ENCODE measurements at places on chromosomes 2 and 18.

GRCh38 chr18:58562999-58563667 lies 65.8 kb downstream of the ALPK2 start:
- DNase-seq: no peak

GRCh38 chr2:70641263-70641784 lies 87.7 kb upstream of the TGFA start:
- no peak for DNase-seq

DNA sequence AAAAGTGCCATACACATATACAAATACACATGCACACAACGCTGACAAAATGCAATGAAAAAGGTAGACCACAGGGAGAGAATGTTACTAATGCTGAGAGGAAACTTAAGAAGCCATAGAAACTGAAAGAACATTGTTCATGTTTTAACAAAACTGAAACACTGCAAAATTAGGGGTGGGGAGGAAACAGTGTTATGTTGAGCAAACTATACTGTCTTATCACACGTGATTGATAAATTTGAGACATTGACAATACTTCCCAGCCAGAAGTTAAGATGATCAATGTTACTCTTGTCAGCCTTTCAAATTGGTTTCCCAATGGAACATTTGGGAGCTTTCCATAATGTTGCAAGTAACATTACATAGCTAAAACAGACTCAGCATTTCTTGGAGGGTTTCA lies 165.5 kb downstream of the L3MBTL4 start:
- no peak for DNase-seq

DNA sequence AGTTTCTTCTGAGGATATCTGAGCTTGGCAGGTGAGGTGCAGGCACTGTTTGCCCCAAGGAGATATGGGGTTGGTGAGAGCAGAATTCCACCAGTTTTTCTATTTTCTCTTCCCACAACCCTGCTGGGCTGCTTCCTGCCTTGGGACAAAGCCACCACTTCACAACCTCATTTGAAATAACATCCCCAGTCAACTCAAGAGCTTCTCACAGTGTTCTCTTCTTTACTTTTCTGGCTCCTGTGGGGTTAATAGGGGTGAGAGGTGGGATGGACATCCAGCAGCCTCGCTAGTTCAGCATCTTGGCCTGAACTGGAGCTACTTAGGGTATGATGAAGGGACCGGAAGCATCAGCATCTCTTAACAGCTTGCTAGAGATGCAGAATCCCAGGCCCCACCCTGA lies 106.3 kb downstream of the SLC4A3 start:
- no peak for DNase-seq

- DNase-seq: no peak
These were observed 551.7 kb downstream of the SATB2 start for GRCh38 chr2:198905881-198906612.

GRCh38 chr2:138207074-138207930 lies 243.0 kb downstream of the HNMT start:
- no peak for DNase-seq

DNA sequence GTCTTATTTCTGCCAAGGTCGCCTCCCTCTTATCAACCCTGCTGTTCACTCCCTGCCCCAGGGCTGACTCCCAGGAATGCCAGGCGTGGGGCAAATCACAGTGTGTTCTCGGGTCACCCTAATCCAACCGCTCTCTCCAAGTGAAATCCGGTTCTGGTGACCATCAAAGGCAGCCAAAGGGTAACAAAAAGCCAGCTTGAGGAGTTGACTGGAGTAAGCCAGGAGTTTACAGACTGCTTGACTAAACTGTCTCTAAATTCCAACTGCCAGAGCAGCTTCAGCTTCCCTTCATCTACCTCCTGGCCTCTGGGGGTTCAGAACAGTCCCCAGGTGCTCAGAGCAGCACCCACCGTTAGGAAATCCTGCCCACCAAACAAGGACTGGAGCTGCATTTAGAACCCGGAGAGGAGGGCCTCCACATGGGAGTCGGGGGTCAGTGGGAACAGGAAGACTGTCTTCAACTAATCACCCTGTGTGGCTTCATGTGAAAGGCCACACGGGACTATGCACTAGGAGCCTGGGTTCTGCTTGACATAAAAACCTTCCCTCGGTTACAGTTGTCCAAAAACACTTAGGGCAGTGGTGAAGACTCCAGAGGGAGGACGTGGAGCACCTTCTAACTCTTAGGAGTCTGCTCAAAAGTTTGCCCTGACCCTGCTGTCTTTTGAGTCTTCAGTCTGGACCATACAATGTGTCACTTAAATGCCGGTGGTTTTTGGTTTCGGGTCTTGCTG lies 24.2 kb upstream of the MCFD2 start:
- no peak for DNase-seq

- no peak for DNase-seq
These were observed 30.7 kb downstream of the FSHR start for GRCh38 chr2:49123600-49123999.

DNA sequence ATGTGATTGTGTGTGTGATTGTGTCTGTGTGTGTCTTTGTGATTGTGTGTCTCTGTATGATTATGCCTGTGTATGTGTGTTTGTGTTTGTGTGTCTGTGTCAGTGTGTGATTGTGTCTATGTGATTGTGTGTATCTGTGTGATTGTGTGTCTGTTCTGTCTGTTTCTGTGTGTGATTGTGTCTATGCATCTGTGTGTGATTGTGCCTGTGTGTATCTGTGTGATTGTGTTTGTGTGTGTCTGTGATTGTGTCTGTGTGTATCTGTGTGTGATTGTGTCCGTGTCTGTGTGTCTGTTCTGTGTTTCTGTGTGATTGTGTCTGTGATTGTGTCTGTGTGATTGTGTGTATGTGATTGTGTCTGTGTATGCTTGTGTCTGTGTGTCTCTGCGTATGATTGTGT lies 12.1 kb upstream of the KLHL30 start:
- DNase-seq: no peak

GRCh38 chr2:186422226-186422625 lies 63.8 kb upstream of the ZC3H15 start:
- DNase-seq: no peak

- no peak for DNase-seq
These were observed 24.3 kb upstream of the STAT1 start for GRCh38 chr2:191038241-191038725.

DNA sequence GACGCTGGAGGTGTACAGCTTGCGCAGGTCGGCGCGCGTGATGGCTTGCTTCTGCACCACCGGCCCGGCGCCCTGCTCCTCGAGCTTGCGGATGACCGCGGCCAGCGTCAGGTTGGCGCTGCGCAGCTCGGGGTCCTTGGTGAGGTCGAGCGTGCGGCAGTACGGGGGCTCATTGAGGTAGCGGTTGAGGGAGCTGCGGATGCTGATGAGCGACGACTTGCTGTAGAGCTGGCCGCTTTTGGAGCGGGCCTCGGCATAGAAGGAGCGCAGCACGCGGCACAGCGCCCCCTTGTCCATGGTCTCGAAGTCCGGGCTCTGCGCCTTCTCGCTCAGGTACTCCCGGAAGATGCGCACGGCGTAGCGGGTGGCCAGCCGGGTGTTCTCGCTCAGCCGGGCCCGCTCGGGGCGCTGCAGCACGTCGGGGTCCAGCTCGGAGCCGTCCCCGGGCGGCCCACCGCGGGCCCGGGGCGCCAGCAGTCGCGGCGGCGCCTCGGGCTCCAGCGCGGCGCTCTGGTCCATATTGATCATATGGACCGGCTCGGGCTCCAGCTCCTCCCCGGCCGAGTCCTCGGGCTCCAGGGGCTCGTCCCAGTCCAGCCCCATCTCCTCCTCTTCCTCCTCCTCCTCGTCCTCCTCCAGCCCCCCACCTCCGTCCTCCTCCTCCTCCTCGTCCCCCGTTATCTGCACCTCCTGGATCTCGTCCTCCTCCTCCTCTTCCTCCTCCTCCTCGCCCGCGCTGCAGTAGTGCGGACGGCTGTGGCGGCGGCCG lies 523 bp downstream of the KCTD1 start:
- DNase-seq: peak; percentile 32

DNA sequence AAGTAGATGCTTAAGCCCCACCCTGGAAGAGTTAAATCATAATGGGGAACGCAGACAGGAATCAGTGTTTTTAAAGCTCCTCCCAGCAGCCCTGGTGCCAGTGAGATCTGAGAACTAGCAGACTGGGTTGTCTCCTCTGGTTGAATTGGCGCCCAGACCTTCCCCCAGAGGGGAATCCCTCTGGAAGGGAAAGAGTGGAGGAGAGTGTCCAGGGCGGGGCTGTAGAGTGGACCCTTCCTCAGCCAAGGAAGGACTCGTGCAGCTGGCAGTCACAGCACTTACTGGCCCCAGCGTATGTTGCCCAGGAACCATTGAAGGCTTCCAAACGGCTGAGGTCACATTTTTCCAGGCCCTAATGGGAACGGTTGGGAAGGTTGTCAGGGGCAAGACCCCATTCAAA lies 62.5 kb downstream of the TGOLN2 start:
- DNase-seq: no peak

- DNase-seq: no peak
These were observed 40.5 kb downstream of the SPHKAP start for GRCh38 chr2:228140934-228141528.

- DNase-seq: no peak
These were observed 45.5 kb upstream of the DNMT3A start for GRCh38 chr2:25386971-25387875.

- no peak for DNase-seq
These were observed 260.7 kb downstream of the AGAP1 start for GRCh38 chr2:235754357-235755207.

DNA sequence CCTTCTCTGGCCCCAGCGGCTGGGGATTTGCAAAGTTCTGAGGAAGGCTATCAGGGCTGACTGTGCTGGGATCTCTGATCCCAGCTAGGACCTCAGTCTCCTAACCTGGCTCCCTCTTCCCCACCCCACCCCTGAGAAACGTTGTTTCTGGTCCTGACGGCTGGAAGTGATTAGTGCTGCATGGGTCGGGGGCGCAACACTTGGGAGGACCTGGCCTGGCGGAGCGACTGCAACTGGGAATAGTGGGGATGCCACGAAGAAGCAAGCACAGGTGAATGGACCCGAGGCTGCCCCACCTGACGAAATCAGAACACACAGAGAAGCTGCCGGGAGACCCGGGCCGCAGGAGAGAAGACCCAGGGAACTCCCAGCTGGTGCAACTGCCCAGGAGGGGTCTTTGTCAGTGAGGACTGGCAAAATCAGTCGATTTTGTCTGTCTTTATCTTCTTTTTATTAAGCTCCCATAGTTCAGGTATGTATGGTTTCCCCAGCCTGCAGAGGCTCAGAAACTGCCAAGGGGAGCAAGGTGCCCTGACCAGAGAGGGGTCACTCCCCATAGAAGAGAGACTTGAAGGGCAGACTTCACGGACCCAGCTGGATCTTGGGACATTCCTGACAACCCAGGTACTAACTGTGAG lies 656 bp upstream of the LBX2 start:
- DNase-seq: no peak

- no peak for DNase-seq
These were observed 13.3 kb downstream of the PRKCE start for GRCh38 chr2:45664635-45665261.

- no peak for DNase-seq
These were observed 576 bp downstream of the NYAP2 start for GRCh38 chr2:225400060-225400511.

DNA sequence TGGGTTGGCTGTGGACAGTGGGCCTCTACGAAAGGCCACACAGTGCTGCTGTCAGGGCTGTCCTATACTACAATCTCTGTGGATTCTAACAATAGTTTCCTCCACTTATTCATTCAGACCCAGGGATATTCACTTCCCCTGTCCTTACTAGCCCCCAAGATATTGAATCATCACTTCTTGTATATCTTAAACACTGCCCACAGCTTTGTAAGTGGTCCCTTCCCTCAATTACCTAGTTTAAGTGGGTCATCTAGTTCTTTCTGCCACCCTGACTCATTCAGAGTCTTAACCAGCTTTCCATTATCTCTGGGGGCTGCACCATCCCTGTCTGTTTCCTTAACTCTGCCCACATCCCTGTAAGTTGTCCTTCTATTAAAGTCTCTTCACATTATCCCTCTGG lies 69.2 kb downstream of the CD28 start:
- no peak for DNase-seq

DNA sequence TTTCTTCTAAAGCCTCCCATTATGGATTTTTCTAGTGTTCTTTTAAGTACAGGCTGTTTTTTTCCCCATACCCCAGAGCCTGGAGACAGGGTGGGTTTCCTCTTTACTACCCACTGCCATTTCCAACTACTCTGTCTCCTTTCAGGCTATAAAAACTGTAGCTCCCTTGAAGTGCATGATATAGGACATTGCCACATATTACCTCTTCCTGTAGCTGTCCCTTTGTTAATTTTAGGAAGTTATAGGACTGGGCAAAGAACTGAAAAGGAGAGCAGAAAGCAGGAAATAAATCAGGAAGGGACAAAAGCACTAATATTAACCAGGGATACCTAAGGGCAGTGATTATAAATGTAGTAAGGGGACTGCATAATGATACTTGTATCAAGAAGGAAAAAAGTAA lies 54.1 kb downstream of the VIL1 start:
- no peak for DNase-seq

DNA sequence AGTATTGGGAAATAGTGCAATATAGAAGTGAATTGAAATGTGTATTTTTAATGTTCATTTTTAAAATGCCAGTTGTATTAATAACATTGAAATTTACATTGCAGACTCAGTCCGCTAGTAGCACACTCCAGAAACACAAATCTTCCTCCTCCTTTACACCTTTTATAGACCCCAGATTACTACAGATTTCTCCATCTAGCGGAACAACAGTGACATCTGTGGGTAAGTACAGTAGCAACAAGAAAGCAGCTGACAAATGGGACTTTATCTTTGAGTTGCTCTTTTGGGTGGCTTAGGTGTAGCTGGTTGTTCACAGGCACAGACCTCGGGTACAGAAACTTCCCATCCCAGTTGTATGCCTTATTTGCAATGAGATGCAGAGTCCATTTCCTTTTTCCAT lies 118.2 kb upstream of the IL1R2 start:
- no peak for DNase-seq

GRCh38 chr2:64858541-64859311 lies 130.5 kb upstream of the SLC1A4 start:
- DNase-seq: no peak

DNA sequence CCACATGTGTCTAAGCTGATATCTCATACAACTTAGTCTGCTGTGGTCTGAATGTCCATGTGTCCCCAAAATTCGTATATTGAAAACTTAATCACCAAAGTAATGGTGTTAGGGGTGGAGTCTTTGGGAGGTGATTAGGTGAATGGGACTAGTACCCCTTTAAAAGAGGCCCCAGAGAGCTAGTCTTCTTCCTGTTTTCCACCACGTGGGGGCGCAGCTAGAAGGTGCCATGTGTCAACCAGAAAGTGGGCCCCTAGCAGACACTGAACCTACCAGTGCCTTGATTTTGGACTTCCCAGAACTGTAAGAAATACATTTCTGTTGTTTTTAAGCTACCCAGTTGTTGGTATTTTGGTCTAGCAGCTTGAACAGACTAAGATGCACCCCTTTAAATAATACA lies 86.6 kb downstream of the ASB1 start:
- DNase-seq: no peak

Measured in activated CD4-positive, alpha-beta T cell treated with anti-CD3 and anti-CD28 coated beads for 1 hour (primary cell).